CD4-positive, alpha-beta T cell (primary cell): ENCODE measurements at places on chromosomes 7 and 10.

DNA sequence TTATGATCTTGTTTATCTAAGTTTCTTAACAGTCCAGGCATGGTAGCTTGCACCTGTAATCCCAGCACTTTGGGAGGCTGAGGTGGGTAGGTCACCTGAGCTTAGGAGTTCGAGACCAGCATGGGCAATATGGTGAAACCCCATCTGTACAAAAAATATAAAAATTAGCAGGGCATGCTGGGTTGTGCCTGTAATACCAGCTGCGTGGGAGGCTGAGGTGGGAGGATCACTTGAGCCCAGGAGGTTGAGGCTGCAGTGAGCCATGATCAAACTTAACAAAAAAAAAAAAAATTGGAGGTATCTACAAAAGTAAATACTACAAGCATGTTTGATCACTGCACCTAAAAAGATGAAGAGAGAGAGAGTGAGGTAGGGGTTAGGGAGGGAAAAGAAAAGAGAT is 9.0 kb upstream of the EZH2 start:
- no peak for DNase-seq

- DNase-seq: no peak
These were observed 3.5 kb downstream of the DNAJC30 start for GRCh38 chr7:73679709-73680108.

DNA sequence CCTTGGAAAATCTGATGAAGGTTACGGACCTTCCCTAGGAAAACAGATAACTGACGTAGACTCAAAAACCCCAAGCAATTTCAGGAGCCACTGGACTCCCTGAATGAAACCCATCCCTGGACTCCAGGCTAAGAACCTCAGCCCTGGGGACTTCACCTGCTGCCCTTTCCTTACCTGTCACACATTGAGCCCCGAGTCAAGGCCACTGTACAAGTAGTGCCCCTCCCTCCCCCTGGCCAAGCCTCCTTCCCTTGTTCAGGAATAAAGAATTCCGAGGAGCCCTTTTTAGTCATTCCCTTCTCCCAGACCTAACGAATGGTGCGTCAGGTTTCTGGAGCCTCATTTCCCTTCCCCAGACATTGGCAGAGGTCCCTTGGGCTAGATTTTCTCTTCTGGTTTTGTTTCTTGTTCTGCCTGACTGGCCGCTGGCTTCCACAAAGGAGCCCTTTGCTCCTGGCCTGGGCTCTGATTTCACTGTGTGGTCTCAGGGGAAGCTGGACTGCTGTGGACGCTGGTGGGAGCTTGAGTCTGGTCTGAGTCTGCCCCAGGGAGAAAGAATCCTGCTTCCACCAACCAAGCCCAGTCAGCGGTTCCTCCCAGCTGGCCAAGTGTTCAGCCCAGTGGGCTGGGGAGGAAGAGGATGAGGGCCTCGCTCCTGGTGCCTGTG is 31.7 kb downstream of the ZNF775 start:
- DNase-seq: no peak

GRCh38 chr10:116770281-116770680 is 27.9 kb upstream of the HSPA12A start:
- no peak for DNase-seq

GRCh38 chr10:132929953-132930548 is 12.3 kb downstream of the CFAP46 start:
- no peak for DNase-seq

GRCh38 chr10:132113766-132114365 is 48.1 kb downstream of the JAKMIP3 start:
- peak; percentile 2 for DNase-seq

GRCh38 chr7:145633513-145633912 is 483.1 kb upstream of the CNTNAP2 start:
- no peak for DNase-seq

DNA sequence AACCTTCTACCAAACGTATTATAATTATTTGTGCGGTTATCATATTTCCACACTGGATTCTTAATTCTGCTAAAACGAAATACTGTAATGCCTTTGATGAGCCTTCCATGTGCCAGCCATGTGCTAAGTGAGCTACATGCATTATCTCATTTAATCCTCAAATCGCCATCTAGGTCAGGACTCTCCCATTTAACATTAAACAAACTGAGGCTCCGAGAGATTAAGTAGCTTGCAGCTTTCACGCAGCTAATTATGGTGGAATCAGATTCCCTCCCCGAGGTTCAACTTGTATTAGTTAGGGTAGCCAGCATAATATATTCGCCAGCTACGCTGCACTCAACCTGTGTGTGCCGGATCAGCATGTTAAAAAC is 798 bp upstream of the TSPAN33 start:
- DNase-seq: no peak

- DNase-seq: no peak
These were observed 70.7 kb downstream of the CPVL start for GRCh38 chr7:29075606-29076005.

- DNase-seq: no peak
These were observed 480.7 kb downstream of the TFEC start for GRCh38 chr7:115549910-115550309.

- no peak for DNase-seq
These were observed 30.0 kb downstream of the NUDT1 start for GRCh38 chr7:2272031-2272430.

- DNase-seq: no peak
These were observed 7.1 kb downstream of the CCDC201 start for GRCh38 chr7:45865594-45866410.

GRCh38 chr7:132117181-132117580 is 459.1 kb downstream of the PLXNA4 start:
- no peak for DNase-seq

GRCh38 chr10:88108115-88108610 is 244.7 kb downstream of the PTEN start:
- no peak for DNase-seq

GRCh38 chr7:99419323-99420021 is 10.7 kb downstream of the BUD31 start:
- DNase-seq: no peak

DNA sequence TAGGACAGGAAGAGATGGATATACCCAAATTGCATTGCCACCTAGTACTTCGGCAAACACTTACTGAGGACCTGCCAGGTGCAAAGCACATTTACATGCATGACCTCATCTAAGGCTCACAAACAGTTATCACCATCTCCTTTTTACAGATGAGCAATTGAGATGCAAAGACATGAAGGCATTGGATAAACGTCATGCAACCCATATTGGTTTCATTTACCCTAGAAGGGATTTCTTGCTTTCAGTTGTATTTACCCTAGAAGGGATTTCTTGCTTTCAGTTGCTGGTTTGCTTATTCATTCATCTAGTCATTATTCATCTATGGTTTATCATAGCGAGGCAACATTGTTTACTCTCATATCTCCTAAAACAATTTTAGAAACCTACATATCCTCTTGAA is 52.2 kb downstream of the STEAP1B start:
- DNase-seq: no peak

GRCh38 chr10:61941202-61941681 is 39.7 kb downstream of the ARID5B start:
- no peak for DNase-seq

GRCh38 chr7:47651355-47652317 is 69.7 kb upstream of the TNS3 start:
- DNase-seq: no peak

- peak; percentile 10 for DNase-seq
These were observed 651 bp upstream of the SKAP2 start for GRCh38 chr7:26865094-26865388.
